Small intestine (tissue), 16 donors: ENCODE measurements at places on chromosomes 1 and 21. TPM values are rescaled to one million over a fixed set of nuclear protein-coding genes. Genes with fewer than 3 reads are reported as not detected.

DNA sequence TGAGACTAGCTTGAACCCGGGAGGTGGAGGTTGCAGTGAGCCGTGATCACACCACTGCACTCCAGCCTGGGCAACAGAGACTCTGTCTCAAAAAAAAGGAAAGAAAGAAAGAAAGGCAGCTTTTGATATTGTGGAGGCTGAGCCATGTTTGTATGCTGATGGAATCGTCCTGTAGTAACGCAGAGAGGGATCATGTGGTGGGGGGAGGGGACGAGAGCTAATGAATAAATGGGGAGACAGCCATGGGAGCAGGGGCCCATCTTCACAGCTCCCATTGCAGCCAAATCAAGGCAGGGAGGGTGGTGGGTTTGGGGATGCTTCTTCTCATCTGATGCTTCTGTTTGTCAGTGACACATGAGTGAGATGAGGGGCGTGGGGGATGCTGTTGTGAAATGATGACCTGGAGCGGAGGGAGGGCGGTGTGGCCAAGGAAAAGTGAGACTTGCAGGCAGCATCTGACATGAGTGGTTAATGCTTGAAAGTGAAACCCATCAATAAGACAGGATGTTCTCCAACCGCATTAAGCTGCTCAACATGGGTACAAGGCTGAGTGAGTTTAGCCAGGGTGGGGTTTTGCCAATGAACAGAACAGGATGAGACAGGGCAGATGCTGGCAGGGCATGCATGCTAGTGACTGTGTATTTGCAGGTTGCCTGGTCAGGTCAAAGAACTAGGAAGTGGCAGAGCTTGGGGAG is 16.7 kb downstream of the SPATA21 start:
- DNase-seq = no peak

SPATA1 gene
- polyA plus RNA-seq = 0.79 TPM

TSTD1 gene
- polyA plus RNA-seq = 65.8 TPM

- no peak for DNase-seq
Measured at GRCh38 chr1:14498839-14499238, 99.6 kb upstream of the KAZN start.

DNA sequence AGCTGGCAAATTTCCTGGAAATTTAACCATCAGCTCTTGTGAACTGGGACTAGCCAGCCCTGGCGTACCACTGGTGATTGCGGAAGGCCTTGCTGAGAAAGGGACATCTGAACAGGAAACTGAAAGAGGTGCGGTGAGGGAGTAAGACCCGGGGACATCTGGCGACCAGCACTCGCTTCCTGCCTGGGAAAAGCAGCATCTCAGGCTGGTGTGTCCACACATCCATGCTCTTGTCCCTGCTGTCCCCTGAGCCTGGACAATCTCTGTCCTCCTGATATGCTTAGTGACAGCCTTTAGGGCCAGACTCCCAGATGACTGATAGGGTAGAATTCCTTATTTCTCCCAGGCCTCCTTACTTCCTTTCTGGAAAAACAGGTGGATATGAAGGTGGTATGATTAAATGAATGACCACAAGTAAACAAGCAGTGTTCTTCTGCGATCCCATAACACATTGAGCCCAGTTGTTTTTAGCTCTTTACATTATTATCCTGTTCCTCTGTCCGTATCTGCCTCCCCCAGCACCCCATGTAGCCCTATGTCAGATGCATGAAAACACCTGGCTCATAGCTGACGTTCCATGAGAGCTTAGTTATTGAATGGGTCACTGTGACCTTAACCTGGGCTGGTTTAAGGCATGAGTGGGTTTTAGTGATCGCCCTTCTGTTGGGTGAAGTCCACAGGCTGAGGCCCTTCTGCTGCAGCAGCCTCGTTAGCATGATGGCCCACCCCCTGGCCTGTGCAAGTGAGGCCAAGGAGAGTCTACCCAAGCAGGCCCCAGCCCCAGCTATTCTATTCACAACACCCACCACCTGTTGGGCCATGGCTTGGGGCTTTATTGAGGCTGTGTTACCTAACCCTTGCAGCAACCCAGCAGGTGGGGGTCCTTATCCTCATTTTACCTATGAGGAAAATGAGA is 76.1 kb upstream of the GADD45A start:
- no peak for DNase-seq

GRCh38 chr1:93021539-93022134 is 57.4 kb upstream of the MTF2 start:
- DNase-seq = peak; percentile 52

RNU5D-1 gene
- not detected for polyA plus RNA-seq

VTCN1 gene
- 0.03 TPM for polyA plus RNA-seq

- DNase-seq = no peak
Measured at GRCh38 chr1:154682254-154682653, 74.3 kb upstream of the ADAR start.

GRCh38 chr1:109799445-109799844 is 35.7 kb upstream of the EPS8L3 start:
- no peak for DNase-seq

TNFSF18 gene
- 0.27 TPM for polyA plus RNA-seq

TNN gene
- 0.28 TPM for polyA plus RNA-seq
